ENCODE measurements at places on chromosomes 1 and 21.

- DNase-seq: no peak
Measured at GRCh38 chr1:40232444-40232843, 15.3 kb upstream of the TMCO2 start.

GRCh38 chr1:156503698-156504437 lies 3.3 kb upstream of the MEF2D start:
- DNase-seq: no peak

DNA sequence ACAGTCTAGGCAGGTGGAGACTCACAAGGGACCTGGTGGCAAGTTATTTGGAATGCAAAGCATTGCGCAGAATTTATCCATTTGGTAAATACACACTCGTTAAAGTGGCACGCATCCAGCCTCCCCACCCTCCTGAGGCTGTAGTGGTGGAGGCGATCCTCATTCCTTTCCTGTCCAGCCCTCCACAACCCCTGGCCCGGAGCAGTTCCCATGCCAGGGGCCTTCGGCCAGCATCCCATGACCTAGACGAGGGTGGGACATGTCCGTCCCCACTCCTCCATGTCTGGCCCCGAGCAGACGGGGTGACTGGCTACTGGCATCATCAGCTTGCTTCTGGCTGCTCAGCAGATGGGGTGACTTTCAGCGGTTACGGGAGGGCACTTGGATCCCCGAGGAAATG lies 281.5 kb upstream of the VAMP3 start:
- no peak for DNase-seq

- DNase-seq: no peak
Measured at GRCh38 chr1:88608139-88608943, 75.7 kb upstream of the PKN2 start.

DNA sequence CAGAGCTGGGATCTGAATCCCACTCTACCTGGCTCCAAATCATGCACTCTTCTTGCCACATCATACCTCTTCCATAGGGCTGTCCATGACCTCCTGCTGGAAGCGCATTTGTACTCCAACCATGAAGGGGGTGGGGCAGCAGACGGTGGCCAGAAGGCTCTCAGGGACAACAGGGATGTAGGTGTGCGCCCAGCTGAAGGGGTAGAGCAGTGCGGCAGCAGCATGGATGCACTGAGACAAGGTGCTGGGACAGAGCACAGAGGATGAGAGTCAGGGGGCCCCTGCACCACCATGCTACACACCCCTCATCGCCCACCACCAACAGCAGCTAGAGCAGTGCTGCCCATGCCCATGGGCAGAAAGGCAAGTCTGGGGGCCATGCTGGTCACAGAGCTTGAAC lies 8.4 kb downstream of the DENND2D start:
- no peak for DNase-seq

DNA sequence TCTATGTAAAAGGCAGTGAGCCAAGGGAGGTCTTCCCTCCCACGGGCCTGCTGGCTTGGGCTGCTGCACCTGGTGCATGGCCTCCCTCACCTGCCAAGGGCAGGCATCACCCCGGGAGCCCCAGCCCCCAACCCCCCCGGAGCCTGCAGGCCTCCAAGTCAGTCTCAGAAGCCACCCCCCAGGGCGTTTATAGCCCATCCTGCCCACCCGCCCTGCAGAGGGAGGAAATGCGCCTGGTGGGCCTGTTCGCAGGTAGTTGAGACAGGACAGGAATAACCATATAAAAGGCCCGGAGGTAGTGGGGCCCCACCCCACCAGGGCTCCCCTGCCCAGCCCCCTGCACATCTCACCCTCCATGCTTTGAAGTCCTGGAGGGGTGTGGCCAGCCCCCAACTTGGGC lies 18.2 kb upstream of the ARF1 start:
- DNase-seq: no peak

GRCh38 chr21:34336245-34336644 lies 27.6 kb upstream of the KCNE2 start:
- no peak for DNase-seq
